ENCODE measurements at places on chromosomes 1 and 21. TPM values are rescaled to one million over a fixed set of nuclear protein-coding genes. Genes with fewer than 3 reads are reported as not detected.

The TMEM269 gene
- 0.04 TPM for total RNA-seq

The SEC16B gene
- total RNA-seq, result 0.96 TPM

The LCE2A gene
- total RNA-seq, result not detected

The IGSF21 gene
- total RNA-seq, result not detected

The MEAF6 gene
- 110 TPM for total RNA-seq

The LAMC2 gene
- total RNA-seq, result 1,184 TPM

The LRRC47 gene
- 49.5 TPM for total RNA-seq

The OBSCN gene
- total RNA-seq, result 20.9 TPM

The NBPF10 gene
- 1.4 TPM for total RNA-seq

The FCRL6 gene
- total RNA-seq, result not detected

The IFI44L gene
- total RNA-seq, result 8.6 TPM

The OVAAL gene
- total RNA-seq, result not detected

The CD244 gene
- not detected for total RNA-seq

The USH2A gene
- not detected for total RNA-seq

The FCRL4 gene
- not detected for total RNA-seq

The DLGAP3 gene
- 0.82 TPM for total RNA-seq

The FCAMR gene
- total RNA-seq, result not detected

The FABP3 gene
- 2.1 TPM for total RNA-seq

Measured in kidney epithelial cell (primary cell).